NCI-H345 (cell line): ENCODE measurements at places on chromosomes 12 and 14.

DNA sequence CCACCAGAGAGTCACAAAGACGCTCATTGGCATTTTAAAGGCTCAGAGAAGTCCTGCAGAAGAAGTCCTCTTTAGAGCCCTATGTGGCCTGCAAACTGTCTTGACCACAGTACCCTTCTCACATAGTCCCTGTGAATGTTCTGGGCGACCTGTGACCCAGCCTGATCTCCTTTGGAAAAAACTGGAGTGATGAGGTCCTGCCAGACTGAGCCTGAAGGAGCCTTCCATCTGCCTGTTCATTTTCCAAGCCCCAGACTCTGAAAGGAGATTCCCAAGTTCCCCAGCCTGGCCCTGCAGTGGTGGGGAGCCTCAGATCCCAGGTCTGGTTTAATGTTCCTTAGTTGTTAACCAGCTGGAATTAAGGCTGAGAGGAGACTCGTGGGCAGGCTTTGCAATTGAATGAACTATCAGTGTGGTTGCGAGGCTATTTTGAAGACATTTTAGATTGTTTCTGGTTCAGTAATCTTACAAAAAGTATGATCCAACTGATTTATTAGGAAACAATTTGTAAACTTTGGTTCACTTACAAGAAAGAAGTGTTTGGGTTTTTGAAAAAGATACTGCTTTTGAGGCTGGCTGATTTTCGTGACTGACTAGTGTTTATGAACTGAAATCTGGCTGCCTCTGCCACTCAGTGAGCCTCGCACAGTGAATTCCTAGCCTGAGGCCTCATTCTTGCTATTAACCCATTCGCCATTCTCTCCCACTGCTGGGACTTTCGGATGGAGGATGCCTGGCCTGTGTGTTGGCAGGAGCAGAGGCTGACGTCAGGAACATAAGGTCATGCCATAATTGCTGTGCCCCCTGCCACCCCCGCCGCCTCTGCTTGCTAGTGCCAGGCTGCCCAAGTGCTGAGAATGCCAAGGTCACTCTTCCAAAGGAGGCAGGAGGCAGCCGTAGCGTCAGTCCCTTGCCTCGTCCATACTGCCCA, 249.0 kb downstream of the CACNA1C start:
- no peak for DNase-seq

- no peak for DNase-seq
Observed at GRCh38 chr14:65159281-65160062, 57.2 kb upstream of the MAX start.

GRCh38 chr12:8871068-8871467, 43.2 kb upstream of the PHC1 start:
- no peak for DNase-seq

DNA sequence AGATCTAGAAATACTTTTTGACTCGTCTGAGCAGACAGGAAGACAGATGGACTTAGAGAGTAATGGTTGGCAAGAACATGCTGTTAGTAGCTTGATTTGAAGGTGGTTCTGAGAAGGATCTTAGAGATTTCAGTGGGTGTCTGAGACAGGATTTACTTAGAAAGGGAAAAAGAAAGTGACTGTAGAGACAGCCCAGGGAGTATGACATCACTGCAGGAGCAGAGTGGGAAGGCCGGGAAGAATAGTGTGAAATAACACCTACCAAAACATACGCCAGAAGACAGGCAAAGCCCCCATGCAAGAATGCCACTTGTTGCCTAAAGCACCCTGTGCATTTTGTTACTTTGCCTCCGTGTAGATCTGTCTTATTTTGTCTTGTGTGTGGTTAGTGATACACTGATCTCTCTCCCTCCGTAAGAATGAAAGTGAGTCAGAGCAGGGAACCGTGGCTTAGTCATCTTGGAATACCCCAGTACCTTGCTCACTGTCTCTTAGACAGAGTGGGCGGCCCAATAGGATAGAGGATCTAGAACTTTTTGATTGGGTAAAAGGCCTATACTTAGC, 161.3 kb upstream of the IFNG-AS1 start:
- DNase-seq = no peak

DNA sequence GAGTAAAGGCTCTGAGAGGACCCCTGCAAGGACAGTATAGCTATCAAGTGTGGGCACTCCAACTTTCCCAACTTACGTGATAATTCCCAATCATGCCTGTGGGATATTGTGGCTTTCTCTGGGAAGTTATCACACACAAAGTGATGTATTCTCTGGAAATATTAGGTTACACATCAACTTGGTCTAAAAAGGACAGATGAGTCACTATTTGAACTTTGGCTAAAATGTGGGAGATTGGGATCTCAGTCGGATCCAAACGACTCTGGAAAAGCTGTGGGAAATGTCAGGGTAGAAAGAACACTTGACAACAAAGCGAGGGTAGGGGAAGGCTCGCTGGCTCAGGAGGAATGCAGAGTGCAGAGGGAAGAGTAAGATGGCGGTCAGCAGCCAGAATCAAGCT, 1048.9 kb downstream of the BCL11B start:
- DNase-seq = no peak

GRCh38 chr14:68687746-68688145, 105.1 kb downstream of the ZFP36L1 start:
- DNase-seq = no peak

DNA sequence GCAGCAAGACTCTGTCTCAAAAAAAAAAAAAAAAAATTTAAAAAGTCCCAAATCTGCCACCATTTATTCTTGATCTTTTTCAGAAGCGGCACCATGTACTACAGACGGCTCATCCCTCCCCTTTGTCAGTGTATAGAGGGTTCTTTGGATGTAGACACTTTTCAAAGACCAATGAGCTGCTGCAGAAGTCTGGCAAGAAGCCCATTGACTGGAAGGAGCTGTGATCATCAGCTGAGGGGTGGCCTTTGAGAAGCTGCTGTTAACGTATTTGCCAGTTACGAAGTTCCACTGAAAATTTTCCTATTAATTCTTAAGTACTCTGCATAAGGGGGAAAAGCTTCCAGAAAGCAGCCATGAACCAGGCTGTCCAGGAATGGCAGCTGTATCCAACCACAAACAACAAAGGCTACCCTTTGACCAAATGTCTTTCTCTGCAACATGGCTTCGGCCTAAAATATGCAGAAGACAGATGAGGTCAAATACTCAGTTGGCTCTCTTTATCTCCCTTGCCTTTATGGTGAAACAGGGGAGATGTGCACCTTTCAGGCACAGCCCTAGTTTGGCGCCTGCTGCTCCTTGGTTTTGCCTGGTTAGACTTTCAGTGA, 6.5 kb upstream of the ACACB start:
- DNase-seq = no peak

- DNase-seq = no peak
Observed at GRCh38 chr12:99960311-99960710, 24.4 kb downstream of the ANKS1B start.

DNA sequence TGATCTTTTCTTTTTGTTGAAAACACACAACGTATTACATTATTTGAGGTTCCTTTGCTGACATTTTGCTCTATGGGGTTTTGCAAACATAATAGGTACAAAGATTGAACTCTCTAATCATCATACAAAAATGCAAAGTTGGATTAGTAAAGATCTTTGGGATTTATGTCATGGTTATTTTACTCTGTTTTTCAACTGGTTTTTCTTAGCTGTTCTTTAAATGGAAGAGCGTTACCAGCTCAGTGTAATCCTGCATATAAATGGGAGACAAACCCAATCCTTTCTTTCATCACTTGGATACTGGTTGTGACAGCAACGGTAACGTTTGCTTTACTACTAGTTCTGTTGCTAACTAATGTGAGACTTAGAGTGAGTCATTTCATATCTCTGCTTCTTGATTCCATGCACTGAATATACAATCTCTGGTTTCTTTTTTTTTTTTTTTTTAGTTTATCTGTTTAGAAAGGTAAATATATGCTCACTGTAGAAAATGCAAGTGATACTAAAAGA, 104.9 kb upstream of the NOVA1 start:
- no peak for DNase-seq

DNA sequence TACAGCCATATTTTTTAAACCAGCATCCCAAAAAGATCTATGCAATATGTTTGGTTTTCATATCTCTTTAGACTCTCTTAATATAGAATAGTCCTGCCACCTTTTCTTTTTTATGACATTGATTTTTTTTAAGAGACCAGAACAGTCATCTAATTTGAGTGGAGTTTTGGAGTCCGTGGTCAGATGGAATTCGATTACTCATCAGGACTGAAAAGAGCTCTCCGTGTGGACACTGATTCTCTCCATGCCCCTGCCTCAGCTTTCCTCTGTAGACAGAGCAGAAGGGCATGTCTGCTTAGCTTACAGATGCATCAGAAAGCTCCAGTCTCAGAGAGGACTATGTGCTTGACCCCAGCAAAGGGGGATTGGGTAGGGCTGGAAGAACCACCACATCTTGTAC, 27.8 kb downstream of the SMCO2 start:
- no peak for DNase-seq

- no peak for DNase-seq
Observed at GRCh38 chr14:38310420-38310995, 54.6 kb upstream of the CLEC14A start.

GRCh38 chr12:54587315-54587873, 1.1 kb downstream of the PPP1R1A start:
- no peak for DNase-seq

DNA sequence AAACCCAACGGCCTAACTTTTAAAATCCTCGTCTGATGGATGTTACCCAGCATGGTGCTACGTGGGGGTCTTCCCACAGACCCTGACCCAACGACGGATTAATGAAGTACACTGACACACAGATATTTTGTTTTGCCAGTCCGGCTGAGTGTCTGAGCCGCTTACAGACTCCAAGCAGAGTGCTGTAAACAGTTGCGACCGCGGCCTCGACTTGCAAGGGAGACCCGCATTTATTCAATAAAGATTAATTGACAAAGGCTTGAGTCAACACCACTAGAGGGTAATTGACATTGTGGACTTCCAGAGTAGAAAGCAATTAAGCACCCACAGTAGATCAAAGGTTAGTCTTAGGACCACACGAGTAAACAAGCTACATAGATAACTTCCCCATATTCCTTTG, 1042.4 kb downstream of the AACS start:
- DNase-seq = no peak

DNA sequence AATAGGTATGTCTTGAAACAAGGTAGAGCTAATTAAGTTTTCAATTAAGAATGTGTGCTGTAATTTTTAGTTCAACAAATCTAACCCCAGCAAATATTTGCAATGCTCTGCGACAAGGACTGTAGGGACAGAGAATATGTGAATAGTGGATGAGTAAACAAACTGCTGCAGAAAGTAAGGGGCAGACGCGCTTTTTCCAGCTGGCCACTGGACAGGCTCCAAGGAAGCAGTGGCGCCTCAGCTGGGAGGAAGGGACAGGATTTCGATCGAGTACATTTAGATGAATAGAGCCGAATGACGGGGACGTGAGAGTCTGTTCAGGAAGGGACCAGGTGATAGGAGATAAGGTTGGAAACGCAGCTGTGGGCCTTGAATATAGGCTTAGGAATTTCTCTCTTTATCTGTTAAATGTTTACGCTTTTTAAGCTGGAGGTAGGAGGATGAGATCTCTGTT, 69.3 kb downstream of the ELK3 start:
- no peak for DNase-seq

DNA sequence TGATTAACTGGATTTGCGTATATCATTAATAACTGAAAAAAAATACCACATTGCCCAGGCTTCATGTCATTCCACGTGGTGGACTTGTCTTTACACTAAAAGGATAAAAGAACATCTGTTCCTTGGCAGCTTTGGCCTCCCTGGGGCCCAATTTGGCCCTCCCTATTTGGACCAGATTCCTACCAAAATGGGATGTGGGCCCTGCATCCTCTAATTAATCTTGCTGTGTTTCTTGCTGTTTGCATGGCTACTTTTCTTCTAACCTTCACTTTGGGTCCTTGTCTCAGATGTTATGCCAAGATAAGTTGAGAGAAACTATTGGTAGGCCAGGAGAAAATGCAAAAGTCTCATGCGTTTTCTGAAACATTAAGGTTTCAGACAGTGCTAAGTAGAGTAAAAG, 57.5 kb downstream of the PTHLH start:
- DNase-seq = no peak

- no peak for DNase-seq
Observed at GRCh38 chr14:75109877-75110276, 17.0 kb downstream of the NEK9 start.

DNA sequence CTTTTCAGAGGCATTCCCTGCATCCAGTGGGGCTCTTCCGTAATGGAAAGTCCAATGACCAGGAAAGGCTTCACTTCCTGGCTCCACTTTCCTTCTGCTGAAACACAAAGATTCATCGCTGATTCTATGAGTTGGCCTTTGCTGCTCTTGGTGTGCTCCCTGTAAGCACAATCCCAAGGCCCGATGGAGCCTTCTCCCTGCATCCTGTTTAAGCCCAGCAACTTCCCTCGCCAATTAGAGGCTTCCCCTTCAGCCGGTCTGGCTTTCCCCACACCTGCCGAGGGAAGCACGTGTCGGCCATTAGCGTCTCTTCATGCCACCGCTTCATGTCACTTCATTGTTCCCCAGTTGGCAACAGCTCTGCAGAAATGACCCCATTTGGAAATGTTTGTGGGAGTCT, 693.9 kb downstream of the MED13L start:
- no peak for DNase-seq

GRCh38 chr12:67789266-67789665, 140.7 kb downstream of the DYRK2 start:
- DNase-seq = no peak

DNA sequence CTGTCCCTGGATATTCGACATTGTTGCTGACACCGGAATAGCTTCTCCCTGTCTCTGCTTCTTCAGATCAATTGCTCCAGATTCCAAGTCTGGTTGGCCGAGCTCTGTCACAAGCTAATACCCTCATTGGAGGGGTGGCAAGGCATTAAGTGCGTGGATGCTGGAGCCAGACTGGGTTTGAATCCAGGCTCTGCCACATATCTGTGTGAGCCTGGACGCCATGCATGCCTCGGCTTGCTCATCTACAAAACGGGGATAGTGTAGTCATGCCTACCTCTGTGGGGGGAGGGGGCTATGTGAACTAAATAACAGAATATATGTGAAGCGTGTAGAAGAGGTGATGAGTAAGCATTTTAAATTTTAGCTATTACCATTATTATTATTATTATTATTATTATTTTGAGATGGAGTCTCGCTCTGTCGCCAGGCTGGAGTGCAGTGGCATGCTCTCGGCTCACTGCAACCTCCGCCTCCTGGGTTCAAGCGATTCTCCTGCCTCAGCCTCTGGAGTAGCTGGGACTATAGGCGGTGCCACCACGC, 97.3 kb downstream of the AACS start:
- DNase-seq = no peak

- no peak for DNase-seq
Observed at GRCh38 chr12:124764870-124765580, 98.6 kb downstream of the SCARB1 start.

DNA sequence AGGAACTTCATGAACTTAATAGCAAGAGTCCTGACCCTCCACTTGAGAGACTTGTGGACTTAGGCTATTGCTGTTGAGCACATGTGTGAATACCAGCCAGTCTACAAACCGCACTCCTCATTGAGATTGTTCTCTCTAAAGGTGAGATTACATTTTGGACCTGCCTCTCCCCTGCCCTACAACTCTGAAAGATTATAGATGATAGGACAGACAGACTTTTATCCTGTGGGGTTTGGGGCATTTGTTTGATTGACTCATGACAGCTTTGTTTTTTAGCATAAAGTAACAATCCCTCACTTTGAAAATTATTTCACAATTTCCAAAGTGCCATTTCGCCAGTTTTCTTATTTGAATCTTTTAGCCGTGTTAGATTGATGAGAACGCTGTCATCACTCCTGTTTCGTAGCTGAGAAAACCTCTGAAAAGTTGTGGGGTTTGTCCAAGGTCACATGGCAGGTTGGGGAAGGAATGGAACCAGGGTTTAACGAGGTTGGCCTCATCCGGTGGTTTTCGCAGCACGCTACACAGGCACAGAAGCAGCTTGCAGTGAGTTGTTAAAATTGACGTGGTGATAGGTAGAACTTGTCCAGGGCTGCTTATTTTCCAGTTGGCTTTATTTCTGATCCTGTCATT, 836 bp downstream of the EVL start:
- no peak for DNase-seq
